ENCODE measurements at places on chromosomes 13 and 19.

DNA sequence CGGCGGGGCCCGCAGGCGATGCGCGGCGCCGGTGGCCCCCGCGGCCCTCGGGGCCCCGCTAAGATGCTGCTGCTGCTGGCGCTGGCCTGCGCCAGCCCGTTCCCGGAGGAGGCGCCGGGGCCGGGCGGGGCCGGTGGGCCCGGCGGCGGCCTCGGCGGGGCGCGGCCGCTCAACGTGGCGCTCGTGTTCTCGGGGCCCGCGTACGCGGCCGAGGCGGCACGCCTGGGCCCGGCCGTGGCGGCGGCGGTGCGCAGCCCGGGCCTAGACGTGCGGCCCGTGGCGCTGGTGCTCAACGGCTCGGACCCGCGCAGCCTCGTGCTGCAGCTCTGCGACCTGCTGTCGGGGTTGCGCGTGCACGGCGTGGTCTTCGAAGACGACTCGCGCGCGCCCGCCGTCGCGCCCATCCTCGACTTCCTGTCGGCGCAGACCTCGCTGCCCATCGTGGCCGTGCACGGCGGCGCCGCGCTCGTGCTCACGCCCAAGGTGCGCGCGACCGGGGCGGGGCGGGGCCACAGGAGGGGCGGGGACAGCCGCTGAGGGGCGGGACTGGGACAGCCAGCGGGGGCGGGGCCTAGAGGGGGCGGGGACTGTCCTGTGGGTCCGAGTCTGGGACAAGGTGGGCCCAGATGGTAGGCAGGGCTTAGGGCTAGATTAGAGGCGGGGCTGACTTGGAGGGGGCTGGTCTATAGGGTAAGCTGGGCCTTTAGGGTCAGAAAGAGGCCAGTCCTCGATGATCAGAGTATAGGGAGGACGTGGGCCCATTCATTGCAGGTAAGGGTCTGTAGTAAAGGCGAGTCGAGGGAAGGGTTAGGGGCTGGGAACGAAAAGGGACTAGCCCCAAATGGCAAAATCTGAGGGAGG, 5.1 kb downstream of the GRIN2D start:
- peak overlapping the region; percentile 63 for H3K4me3 ChIP-seq
- peak overlapping the region; percentile 59 for H3K27ac ChIP-seq
- DNase-seq: peak; percentile 88
- peaks cover 9% of the 10 kb centered on the region for H3K27me3 ChIP-seq
- H3K36me3 ChIP-seq: no peaks in the 10 kb centered on the region
- peaks cover 17% of the 10 kb centered on the region for H3K4me1 ChIP-seq

DNA sequence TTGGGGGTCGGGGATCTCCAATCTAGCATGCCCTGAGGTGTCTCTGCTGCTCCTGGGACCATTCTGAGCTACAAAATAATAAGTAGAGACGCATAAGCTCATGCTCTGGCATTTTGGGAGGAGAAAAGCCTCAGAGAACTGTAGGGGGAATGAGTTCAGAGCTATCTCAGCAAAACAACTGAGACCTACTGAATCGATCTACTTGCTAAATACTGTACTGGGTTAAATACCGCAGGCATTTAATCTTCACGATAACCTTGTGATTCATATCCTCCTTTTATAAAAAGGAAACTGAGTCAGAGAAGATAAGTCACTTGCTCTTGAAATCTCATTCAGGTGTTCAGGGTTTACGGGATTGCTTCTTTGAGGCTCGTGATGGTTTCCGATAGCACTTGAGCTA, 468.1 kb downstream of the FGF9 start:
- no peak overlapping the region for H3K27ac ChIP-seq
- H3K27me3 ChIP-seq: no peaks in the 10 kb centered on the region
- no peak for DNase-seq
- H3K4me1 ChIP-seq: no peaks in the 10 kb centered on the region
- H3K4me3 ChIP-seq: no peak overlapping the region
- no peaks in the 10 kb centered on the region for H3K36me3 ChIP-seq

DNA sequence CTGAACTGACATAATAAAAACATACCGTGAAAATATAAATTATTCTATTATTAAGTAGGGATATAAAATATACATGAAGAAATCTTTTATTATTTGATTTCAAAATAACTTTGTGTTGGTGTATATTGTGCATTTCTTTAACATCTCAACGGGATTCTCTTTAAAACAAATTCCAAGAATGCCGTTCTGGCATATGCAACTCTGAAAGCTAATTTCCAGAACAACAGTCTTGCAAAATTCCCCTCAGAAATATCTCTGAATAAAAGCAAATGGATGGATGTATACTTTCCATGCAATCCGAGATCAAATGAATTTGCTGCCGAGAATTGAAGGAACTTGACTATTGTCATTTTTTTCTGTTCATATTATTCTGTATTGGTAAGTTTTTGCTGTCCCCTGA, 1579.8 kb downstream of the PCDH9 start:
- no peak overlapping the region for H3K27ac ChIP-seq
- no peak for DNase-seq
- no peaks in the 10 kb centered on the region for H3K27me3 ChIP-seq
- no peaks in the 10 kb centered on the region for H3K36me3 ChIP-seq
- H3K4me3 ChIP-seq: no peak overlapping the region

GRCh38 chr13:26949701-26950502, 189.3 kb upstream of the GPR12 start:
- no peaks in the 10 kb centered on the region for H3K36me3 ChIP-seq
- DNase-seq: no peak
- no peak overlapping the region for H3K27ac ChIP-seq
- no peaks in the 10 kb centered on the region for H3K4me1 ChIP-seq
- H3K4me3 ChIP-seq: no peak overlapping the region
- H3K27me3 ChIP-seq: no peaks in the 10 kb centered on the region

- no peaks in the 10 kb centered on the region for H3K36me3 ChIP-seq
- no peaks in the 10 kb centered on the region for H3K4me1 ChIP-seq
- H3K27ac ChIP-seq: no peak overlapping the region
Measured at GRCh38 chr19:28148554-28148953, 1064.4 kb downstream of the UQCRFS1 start.

All from naive thymus-derived CD4-positive, alpha-beta T cell (primary cell).